ENCODE measurements at places on chromosomes 7 and 10. TPM values are rescaled to one million over a fixed set of nuclear protein-coding genes. Genes with fewer than 3 reads are reported as not detected.

Gene C10orf67
- total RNA-seq = not detected

DNA sequence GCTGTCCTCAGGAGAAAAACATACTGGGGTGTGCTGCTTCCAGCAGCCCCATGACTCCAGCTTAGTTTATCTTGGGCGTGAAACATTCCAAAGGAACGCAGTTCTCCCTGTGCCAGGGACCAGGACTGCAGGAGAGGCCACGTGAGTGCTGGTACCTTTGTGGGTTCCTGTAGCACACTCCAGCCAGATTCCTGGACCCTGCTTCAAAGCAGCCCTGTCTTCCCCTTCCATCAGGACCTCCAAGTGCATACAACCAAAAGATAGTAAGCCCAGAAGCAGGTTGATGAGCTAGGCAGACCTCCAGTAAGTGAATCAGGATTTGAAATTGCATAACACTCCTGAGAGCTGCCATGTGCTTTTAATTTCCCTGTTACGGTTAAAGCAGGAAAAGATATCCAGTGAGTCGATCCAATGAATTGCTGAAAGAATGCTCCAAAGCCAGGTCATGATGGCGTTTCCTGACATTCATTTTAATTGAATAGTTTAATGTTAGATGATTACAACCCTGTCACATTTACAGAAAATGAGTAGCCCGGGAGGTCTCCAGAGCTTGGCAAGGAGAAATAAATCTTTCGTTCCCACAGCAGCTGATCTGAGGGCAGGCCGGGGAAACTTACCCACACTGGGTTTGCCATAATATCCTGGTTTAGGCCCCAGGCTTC lies 38.9 kb upstream of the CPXM2 start:
- DNase-seq = no peak

DNA sequence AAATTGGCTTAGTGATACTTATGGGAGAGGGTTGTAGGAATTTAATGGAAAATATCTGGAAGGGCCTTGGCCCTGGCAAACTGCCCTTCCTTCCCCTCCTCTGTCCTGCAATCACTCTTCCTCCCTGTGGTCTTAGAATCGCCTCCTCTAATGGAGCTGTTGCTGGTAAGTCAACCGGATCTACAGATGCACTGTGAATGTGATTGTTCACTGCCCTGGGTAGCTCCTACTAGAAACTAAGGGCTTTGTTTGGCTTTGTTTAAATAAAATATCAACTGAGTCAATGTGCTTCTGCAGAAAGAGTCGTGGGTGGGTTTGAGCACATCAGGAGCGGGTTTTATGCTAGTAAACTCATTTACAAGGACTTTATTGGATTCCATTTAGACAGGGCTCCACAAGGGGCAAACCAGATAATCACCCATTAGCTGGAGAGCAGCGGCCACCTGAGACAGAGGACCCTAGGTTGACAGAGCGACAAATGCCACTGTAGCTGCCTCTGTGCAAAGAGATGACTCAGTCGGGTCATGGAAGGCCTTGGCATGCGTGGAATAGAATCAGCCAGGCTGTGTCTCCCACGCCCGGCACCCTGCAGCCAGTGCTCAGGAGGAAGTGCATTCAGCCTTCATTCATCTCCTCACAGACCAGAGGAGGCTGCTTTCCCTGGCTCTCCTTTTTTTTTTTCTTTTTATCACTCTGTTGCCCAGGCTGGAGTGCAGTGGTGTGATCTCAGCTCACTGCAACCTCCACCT lies 97.9 kb downstream of the GAD2 start:
- no peak for DNase-seq

- DNase-seq = peak; percentile 42
These were observed at the start of gene ARHGAP22 for GRCh38 chr10:48604991-48605508. Gene ARHGAP22 (minus strand): TSS chr10:48605073. CDS start chr10:48604796, 277 bp downstream.

- DNase-seq = no peak
These were observed 31.1 kb upstream of the EZH2 start for GRCh38 chr7:148915211-148915610.

- DNase-seq = no peak
These were observed 116.9 kb downstream of the CPEB3 start for GRCh38 chr10:92173996-92174395.

GRCh38 chr7:102287111-102287980 lies 678 bp downstream of the SH2B2 start:
- peak; percentile 69 for DNase-seq

Measured in right lobe of liver (tissue), 6 donors.